Inflammatory macrophage (primary cell): ENCODE measurements at places on chromosomes 2 and 18.
A peak's percentile ranks its signal among the peaks of the same experiment; 100 is the strongest.

- no peak for DNase-seq
These were observed 4.5 kb upstream of the ITPRID2 start for GRCh38 chr2:181887045-181887444.

DNA sequence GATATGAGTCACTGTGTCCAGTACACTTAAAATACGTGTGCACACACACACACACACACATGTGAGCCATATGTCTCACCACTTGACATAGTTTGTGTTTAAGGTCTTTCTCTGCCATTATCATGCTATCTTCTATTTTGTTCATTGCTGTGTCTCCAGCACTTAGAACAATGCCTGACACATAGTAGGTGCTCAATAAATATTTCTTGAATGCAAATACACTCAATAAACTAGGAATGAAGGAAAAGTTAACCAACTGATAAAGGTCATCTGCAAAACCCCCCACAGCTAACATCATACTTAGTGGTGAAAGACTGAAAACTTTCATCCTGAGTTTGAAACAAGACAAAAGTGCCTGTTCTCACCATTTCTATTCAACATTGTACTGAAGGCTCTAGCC lies 4.4 kb downstream of the MOCOS start:
- DNase-seq = no peak

DNA sequence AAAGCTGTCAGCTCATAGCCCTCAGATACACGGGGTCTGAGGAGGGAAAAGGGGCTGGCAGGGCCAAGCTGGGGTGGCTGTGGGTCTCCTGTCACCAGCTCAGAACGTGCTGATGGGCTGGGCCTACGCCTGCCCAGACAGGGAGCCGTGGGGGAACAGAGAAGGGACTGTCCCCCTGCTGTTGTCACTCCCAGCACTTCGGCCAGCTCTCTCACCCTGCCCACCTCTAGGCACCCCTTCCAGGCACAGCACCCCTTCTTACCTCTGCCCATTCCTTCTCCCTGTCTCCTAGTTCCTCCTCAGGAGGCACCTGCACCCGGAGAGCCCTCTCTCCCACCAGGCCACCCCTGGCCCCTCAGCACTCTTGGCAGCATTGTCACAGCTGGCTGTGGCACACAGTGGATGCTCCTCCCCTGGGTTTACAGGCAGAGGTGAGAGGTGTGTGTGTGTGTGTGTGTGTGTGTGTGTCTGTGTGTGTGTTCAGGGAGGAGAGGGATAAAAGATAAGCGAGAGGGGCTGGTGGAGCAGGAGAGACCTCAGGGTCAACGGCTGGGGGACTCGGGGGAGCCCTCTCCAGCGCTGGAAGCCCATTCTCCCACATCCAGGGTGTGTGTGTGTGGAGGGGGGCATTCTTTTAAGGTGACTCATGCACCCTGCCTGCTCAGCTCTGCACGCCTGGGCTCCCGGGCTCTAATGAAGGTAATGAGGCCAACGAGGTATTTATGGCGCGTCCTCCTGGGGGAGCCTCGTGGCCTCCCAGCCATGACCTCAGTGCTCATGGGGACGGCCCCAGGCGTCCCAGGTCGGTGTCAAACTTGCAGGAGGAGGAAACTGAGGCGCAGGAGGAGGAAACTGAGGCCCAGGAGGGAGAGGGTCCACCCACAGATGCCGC lies 66.1 kb upstream of the SMAD7 start:
- DNase-seq = no peak

GRCh38 chr2:152200101-152200500 lies 24.5 kb upstream of the STAM2 start:
- DNase-seq = no peak

- peak; percentile 55 for DNase-seq
These were observed 39.8 kb upstream of the DNMT3A start for GRCh38 chr2:25381502-25381901.

- no peak for DNase-seq
These were observed 105.0 kb upstream of the SMAD2 start for GRCh38 chr18:48035556-48035860.

- DNase-seq = no peak
These were observed 600.6 kb upstream of the SETBP1 start for GRCh38 chr18:44080054-44080453.

- DNase-seq = no peak
These were observed 5.3 kb downstream of the SPC25 start for GRCh38 chr2:168884975-168885374.

GRCh38 chr2:97935719-97936161 lies 60.0 kb downstream of the TMEM131 start:
- no peak for DNase-seq

- no peak for DNase-seq
These were observed 74.7 kb downstream of the PSMG2 start for GRCh38 chr18:12777500-12777944.
